ENCODE measurements at places on chromosomes 4 and X.

DNA sequence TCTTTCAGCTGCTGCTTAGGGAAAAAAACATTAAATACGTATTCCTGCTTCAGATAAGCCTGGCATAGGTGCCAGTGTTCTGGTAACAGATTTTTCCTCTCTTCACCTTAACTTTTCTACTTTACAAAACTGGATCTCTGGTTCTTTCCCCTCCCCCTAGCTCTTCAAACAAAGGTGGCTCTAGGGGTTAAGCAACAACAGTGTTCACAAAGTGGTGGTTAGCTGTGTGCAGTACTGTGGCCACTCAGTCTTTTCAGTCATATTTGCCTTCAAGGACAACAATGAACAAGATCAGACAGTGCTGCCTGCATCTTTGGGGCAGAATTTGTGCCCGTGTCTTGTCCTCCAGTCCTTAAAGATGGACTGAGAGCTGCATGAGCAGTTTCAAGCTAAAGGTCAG, 15.1 kb upstream of the RGN start:
- no peak for DNase-seq

DNA sequence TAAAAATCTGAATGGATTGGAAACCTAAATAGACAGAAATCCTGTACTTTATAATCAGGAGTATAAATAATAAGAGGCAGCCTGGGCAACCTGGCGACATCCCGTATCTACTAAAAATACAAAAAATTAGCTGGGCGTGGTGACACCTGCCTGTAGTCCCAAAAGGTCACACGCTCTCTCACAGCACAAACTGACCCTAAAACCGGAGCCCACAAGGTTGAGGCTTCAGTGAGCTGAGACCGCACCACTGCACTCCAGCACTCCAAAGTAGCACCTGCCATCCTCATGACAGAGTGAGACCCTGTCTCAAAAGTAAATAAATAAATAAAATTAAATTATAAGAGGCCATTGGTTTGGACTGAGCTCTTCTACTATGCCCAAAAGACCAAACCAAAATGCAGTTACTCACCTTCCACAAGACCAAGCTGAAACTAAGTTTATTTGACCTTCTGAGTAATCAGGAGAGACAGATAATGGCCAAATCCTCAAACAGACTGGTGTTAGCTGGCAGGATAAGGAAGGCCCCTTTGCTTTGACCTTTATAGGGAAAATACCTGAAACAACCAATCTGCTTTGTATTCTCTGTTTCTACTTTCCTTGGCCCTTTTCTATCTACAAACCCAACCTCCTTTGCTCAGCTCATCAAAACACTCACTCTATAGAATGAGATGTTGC, 3.2 kb upstream of the GRSF1 start:
- no peak for DNase-seq

- no peak for DNase-seq
Measured at GRCh38 chr4:106304632-106305031, 11.4 kb downstream of the TBCK start.

DNA sequence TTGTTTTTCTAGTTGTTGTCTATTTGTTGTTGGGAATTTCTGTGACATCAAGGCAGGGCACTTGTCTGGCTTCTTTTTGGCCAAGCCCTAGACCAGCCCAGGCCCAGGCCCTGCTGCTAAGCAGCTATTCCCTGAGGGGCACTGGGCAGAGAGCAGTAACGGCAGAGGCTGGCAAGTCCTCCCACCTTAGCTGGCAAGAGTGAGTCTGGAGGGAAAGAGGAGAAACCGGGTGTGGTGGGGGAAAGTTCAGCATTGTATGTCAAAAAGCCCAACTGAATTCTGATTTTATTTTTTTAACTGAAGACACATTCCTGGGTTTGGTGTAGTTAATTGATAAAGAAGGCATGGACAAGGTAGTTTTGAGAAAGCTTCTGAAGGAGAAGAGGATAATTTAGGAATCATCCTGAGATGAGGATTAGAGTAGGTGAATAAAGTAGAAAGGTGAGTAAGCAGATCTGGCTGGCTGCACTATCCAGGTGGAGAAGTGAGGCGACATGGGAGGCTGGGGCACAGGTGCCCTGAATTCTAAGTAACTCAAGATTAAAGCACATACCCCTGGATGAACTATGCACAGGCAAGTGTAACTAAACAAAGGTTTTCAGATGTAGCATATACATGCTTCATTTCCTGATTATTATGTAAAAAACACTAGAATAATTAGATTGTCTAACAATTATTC, 57.4 kb downstream of the TAPT1 start:
- no peak for DNase-seq

All from T-helper 2 cell (primary cell).